Right renal cortex interstitium (tissue), 3 donors: ENCODE measurements at places on chromosomes 16 and 17. TPM values are rescaled to one million over a fixed set of nuclear protein-coding genes. Genes with fewer than 3 reads are reported as not detected.

DNA sequence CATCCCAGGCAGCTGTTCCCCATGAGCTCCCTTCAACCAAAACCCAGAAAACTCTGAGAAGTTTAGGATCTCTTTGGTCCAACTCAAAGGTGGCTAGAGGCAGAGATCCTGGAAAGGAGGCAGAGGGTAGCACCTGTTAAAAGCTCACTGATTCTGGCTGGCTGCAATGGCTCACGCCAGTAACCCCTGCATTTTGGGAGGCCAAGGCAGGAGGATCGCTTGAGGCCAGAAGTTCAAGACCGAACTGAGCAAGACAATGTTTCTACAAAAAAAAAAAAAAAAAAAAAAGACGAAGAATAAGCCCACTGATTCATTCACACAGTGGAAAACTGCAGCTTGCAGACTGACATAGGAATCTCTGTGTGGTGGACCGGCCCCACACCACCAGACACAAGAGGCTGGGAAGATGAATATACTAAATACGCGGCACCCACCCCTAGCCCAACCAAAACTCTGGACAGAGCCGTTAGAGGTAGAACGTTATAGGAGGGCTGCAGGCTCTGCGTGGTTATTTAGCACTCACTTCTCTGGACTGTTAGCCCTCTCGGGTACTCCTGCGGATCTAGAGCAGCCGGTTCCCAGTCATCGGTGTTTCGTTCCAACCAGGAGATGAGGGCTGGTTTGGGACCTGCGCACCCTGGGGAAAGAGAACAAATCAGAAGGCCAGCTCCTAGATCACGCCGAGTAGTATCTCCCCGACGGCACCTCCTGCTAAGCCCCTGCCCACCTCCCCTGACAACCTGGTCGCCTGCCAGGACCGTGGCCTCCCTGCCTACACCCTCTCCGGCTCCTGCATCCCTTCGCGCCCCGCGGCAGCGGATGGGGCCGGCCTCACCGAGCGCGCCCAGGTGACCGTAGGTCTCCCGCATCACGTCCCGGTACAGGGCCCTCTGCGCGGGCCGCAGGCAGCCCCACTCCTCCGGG, 925 bp downstream of the ZNF689 start:
- DNase-seq: no peak

The UTS2R gene
- 0.61 TPM for polyA plus RNA-seq

DNA sequence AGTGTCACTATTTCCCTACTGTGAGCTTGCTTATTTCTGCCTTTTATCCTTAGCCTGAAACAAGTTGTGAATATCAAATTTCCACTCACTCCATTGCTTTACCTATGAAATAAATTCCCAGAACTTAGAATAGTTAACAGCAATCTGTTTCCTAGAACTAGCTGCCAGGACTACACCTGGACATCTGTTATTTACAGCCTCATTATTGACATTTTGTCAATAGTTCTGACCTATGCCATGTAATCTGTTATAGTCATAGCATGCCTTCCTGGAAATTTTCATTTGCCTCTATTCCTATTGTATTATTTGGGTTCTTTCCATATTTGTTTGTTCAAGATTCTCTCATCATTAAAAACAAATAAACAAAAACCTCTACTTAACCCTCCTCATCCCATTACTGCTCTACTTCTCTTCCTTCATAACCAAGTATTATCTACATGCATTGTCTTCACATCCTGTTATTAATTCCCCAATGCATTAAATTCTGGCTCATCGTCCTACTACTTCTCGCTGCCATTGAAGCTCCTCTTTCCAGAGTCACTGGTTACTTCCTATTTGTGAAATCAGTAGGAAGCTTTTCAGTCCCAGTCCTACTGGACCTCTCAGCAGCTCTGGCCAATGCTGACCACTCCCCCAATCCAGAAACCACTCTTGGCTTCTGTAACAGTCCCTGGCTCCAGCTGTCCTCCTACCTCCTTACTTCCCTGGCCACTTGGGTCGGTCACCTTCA, 55.3 kb downstream of the PIGL start:
- no peak for DNase-seq

The SUMO2 gene
- 788 TPM for polyA plus RNA-seq

- DNase-seq: no peak
These were observed 165.7 kb downstream of the CMIP start for GRCh38 chr16:81610144-81610842.

DNA sequence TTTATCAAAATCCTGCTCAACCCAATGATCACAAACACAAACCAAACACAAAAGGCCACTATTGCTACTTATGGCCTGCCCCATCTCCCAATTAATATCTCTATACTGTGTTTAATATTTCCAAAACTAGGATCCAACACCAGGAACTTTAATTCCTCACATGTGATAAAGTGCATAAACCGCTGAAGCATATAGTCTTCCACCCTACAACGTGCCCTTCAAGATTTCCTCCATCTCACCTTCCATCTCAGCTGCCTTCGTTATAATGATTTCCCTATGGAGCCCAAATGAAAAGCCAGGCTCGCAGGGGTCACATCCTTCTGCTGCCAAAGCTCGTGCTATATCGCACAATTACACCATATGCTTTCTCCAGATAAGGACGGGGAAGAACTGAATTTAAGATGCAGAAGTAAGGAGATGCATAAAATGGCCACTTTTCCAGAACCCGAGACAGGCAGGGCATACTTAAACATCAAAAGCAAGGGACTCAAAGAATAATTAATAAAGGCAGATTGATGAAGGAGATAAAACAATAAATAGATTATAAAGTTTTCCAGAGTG, 1.8 kb downstream of the MYH10 start:
- DNase-seq: no peak

DNA sequence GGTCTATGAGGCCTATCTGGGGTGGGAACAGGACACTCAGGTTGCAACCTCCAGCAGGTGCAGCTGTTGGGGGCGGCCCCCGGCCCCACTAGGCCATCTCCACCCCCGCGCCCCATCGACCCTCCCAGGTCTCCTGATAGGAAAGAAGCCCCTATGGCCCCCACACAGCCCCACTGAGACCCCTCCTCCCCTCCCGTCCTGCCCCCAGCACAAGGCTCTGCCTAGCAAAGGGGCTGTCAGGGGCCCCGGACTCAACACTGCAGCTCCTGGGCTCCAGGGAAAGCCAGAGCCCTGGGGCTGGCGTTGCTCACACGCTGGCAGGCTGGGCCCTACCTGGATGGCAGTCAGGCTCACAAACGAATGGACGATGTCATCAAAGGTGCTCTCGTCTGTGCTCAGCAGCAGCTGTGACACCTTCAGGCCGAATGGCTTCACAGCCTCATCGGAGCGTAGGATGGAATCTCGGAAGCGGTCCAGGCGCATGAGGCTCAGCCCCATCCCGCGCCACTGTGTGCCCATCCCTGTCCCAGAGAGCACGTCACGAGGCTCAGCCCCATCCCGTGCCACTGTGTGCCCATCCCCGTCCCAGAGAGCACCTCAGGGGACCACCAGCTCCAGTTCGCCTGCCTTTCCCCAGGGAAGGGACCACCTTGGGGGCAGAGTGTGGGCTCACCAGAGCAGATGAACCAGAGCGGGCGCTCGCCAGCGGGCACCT, 7.3 kb downstream of the FASN start:
- DNase-seq: no peak

DNA sequence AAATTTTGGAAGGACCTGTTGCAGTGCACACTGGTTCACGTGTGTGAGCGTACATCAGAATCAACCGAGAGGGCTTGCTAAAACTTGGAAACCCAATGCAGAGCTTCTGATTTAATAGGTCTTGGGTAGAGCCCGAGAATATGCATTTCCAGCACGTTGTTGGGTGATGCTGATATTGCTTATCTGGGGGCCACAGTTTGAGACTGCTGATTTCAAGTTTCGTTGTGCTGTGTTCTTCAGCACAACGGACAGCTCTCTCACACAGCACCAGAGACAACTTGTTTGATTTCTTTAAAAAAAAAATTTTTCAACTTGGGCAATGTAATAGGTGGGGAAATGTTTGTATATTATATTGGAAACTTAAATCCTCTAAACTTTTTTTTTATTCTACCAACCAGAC, 9.4 kb downstream of the OR4D2 start:
- no peak for DNase-seq

The MRPL58 gene
- 28.1 TPM for polyA plus RNA-seq

GRCh38 chr16:6258056-6258455, 1074.6 kb upstream of the RBFOX1 start:
- DNase-seq: no peak

The PDXDC1 gene
- polyA plus RNA-seq: 101 TPM

The CLDN7 gene
- 47.0 TPM for polyA plus RNA-seq

The TPSB2 gene
- not detected for polyA plus RNA-seq

GRCh38 chr17:50266384-50267073, 7.7 kb upstream of the TMEM92 start:
- DNase-seq: no peak

- no peak for DNase-seq
These were observed 172.5 kb downstream of the RPTOR start for GRCh38 chr17:80716986-80717719.

DNA sequence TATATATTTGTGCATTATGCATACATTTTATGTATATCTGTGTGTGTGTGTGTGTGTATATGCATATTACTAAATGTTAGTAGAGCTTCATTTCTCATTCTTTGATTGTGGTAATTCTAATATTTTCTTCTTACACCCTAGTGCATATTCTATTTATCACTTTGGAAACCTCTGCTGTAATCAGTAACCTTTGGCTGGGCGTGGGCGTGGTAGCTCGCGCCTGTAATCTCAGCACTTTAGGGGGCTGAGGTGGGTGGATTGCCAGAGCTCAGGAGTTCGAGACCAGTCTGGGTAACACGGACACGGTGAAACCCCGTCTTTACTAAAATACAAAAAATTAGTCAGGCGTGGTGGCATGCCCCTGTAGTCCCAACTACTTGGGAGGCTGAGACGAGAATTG, 26.9 kb downstream of the CPSF4L start:
- DNase-seq: no peak

- no peak for DNase-seq
These were observed 71.0 kb upstream of the EFCAB3 start for GRCh38 chr17:62309396-62309795.

- no peak for DNase-seq
These were observed 9.2 kb downstream of the CA5A start for GRCh38 chr16:87927195-87927562.

The C17orf50 gene
- not detected for polyA plus RNA-seq

GRCh38 chr17:45029758-45030423, 21.5 kb downstream of the DCAKD start:
- no peak for DNase-seq

DNA sequence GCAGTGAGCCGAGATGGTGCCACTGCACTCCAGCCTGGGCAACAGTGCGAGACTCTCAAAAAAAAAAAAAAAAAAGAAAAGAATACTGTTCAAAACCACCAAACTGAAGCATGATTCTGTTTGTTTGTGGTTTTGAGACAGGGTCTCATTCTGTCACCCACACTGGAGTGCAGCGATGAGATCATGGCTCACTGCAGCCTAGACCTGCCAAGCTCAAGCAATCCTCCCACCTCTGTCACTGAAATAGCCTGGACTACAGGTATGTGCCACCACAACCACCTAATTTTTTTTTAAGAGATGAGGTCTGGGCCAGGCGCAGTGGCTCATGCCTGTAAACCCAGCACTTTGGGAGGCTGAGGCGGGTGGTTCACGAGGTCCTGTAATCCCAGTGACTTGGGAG, 4.3 kb downstream of the SUMO2 start:
- DNase-seq: no peak

GRCh38 chr16:56776562-56776961, 46.6 kb downstream of the NUP93 start:
- no peak for DNase-seq

DNA sequence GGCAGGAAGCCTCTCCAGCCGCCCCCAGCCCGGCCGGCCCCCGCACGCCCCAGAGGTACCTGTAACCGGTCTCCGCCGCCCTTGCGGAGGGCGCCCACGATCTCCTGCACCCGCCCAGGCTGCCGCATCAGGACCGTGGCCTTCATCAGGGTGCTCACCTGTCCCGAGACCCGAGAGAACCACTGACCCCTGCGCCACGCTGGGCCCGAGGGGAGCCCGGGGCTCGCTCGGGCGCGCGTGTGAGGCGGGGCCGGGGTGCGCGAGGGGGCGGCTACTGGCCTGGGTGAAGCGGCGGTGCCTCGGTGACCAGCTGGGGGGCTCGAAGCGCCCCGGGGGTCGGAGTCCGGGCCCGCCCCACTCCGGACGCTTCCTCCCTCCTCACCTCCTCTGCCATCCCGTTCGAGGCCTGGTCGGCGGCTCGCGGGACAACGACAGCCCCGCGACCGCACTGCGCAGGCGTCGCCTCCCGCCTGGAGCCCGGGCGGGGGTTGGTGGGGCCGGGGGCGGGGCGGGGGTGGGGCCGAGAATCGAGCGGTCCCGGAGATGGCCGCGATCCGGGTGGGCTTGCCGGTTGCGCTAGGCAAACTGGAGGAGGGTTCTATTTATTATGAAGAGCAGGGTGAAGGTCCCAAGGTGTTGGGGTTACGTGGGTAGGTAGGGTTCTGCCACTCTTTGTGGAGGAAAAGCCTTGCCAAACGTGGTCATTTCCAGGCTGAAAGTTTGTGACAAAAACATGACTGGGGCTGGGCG, at the start of gene NT5C3B:
Gene NT5C3B, minus strand, starts transcription at position 433 of the 750 bp plus-strand sequence. Its CDS starts 39 bp downstream, at position 394.
- no peak for DNase-seq

- DNase-seq: no peak
These were observed at the start of gene COPZ2 for GRCh38 chr17:48037036-48037837. COPZ2 (minus strand) TSS chr17:48037797; CDS start chr17:48037777, 20 bp downstream.

GRCh38 chr17:40597556-40598300, 32.5 kb upstream of the CCR7 start:
- no peak for DNase-seq

The CIITA gene
- 5.7 TPM for polyA plus RNA-seq

- no peak for DNase-seq
These were observed 483.0 kb downstream of the SLC39A11 start for GRCh38 chr17:72609501-72609900.

GRCh38 chr16:9738690-9739089, 443.5 kb downstream of the GRIN2A start:
- DNase-seq: no peak

The RANBP10 gene
- 19.2 TPM for polyA plus RNA-seq

- DNase-seq: no peak
These were observed 40.8 kb downstream of the IRX6 start for GRCh38 chr16:55364811-55365210.

- no peak for DNase-seq
These were observed 43.9 kb downstream of the USP31 start for GRCh38 chr16:23105309-23105708.

The KRT33A gene
- polyA plus RNA-seq: not detected

The TCAP gene
- polyA plus RNA-seq: 1.1 TPM

The DPEP2 gene
- polyA plus RNA-seq: 0.71 TPM

GRCh38 chr16:82011199-82011641, at the start of gene SDR42E1:
SDR42E1 (minus strand) TSS chr16:82011470; CDS start chr16:82000858, 10,612 bp downstream.
- peak; percentile 59 for DNase-seq

DNA sequence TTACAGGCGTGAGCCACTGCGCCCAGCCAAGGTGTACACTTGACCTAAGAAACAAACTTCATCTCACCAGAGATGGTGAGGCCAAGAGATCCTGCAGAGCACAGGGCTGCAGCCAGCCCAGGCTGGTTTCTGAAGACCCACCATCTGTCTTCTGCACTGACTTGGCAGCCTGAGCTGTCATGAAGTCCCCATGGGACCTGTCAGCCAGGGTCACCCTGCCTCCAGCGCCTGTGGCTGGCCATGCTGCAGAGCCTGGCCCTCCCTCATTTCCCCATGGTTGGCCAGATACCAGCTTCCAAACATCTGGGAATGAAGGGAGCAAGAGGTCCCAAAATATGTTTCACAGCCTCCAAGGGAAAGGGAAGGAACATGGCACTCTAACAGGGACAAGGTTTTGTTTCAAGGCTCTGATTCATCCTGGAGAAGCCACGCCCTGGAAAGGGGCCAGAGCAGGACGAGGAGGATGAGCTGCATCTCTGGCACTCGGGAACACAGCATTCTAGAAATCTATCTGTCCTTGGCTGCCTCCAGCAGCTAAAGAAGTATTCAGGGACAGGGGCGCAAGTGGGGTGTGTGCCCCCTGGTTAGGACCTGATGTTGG, 45.3 kb downstream of the DDX19A start:
- DNase-seq: no peak

- DNase-seq: no peak
These were observed 500.1 kb downstream of the MAF start for GRCh38 chr16:79100447-79100846.
